ENCODE measurements at places on chromosomes 5 and 9.

DNA sequence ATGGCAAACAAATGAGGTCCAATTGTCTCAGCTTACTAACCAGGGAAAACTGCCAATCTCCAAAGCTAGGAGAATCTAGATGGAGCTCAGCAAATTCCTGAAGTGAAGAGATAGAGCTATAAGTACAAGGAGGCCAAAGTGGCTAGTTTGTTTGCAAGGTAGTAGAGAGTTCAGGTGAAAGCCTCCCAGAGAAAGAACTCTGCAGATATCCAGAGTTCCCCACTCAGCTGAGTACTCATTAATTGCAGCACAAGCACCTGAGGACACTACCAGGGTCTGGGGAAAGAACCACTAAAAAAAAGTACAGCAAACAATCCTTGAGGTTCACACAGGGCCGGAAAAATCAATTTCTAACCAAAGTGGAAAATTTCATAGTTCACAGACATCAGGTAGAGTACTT, 250.9 kb downstream of the TMEM232 start:
- DNase-seq: no peak

GRCh38 chr5:90055831-90056328, 353.7 kb downstream of the CETN3 start:
- no peak for DNase-seq

DNA sequence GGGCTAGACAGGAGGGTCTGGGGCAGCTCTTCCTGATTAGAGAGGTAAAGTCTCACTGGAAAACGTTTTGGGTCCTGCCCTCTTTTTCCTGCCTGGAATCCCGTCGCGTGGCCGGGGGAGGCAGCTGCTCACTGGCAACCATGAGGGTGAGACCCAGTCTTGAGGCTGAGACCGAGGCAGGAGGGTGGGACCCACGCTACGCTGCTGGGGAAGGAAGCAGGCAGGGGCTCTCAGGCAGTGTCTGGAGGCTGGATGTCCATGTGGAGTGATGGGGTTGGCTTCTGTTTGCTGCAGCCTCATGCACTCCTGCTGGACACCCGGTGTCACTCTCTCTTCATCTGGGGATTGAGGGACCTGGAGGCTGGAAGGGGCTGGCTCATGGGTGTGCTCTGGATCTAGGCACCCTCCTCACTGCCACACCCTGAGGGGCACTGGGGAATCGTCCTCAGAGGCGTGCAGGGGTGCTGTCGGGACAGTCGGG, 11.3 kb upstream of the SLC2A6 start:
- DNase-seq: no peak

- no peak for DNase-seq
Measured at GRCh38 chr5:74492230-74492629, 148.3 kb downstream of the ENC1 start.

GRCh38 chr5:59188419-59189225, 605.7 kb downstream of the RAB3C start:
- peak; percentile 63 for DNase-seq

DNA sequence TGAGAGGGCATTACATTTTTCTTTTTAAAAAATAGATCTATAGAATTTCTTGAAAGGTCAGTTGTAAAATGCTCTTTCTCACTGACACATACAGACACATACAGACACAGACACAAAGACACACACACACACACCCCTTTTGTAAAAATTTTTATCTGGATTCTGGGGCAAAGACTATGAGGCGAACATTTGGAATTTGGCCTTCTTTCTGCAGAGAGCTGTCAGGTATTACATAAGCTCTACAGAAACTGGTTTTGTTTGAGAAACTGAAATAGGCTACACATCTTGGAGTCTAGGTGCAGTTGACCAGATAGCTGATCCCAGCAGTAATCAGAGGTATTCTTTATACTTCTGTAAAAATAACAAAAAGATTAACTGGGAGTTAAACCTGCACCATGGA, 315.9 kb upstream of the RPS23 start:
- peak; percentile 4 for DNase-seq

- peak; percentile 35 for DNase-seq
Measured at GRCh38 chr9:105126226-105126625, 118.2 kb upstream of the SLC44A1 start.

DNA sequence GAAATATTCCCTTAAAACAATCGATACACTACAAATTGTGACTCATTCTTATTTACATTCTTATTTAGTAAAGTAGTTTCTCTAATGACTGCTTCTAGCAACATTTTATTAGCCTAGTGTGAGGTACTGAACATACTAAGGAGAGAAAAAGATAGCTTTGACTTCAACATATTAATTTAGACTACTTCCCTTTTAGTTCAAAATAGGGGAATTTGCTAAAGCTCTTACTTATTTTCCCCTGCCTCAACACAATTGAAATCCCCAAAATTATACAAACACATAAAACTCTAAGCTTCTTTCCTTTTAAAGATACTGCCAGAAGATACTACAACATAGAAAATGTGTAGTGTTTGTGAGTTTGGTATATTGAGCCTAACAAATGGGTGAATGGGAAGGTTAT, 55.2 kb downstream of the ANXA1 start:
- no peak for DNase-seq

- DNase-seq: no peak
Measured at GRCh38 chr5:103973669-103974068, 411.1 kb upstream of the NUDT12 start.

DNA sequence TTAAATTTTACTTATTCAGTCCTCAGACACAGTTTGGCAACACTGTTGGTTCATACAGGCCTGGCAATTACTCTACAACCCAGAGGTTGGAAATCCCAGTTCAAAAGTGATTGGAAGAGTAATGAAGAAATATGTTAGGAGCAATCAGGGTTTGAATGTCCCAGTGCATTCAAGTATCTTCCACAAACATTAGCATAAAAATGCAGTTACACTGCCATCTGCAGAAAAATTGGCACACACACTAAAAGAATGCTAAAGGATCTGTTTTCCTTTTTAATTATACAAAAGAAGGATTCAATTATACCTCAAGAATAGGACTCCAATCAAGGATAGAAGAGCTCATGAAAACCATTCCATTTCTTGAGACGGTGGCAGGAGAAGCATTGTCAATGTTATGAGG, 130.2 kb downstream of the DNAH5 start:
- DNase-seq: no peak

- no peak for DNase-seq
Measured at GRCh38 chr5:71719063-71719964, at the start of gene CARTPT. Gene CARTPT (plus strand): TSS chr5:71719275. CDS start chr5:71719294, 19 bp downstream.

DNA sequence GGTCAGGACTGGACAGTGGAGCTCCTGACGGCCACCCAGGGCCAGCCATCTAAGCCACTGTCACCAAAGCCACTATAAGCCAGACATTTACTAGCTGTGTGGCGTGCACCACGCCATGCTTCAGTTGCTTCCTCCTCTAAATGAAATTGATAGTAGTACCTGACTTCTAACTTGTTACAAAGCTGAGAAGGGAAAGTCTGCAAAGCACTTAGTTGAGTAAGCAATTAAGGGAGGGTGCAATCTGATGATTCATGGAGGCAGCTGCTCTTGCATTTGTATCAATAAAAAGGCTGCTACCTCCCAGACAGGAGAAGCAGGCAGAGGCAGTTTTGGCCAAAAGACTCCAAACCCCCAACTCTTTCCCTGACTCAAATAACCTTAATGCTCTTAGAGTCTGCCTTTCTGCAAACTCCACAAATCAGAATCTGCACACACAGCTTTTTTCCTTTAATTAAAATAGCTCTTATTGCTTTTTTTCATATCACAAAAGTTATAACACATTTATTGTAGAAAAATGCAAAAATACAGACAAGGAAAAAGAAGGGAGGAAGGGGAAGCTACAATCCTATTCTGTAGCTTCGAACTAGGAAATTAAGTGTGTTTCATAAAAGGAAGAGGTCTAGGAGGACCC, 19.3 kb upstream of the RAPGEF1 start:
- no peak for DNase-seq

GRCh38 chr5:106860398-106861044, 810.2 kb downstream of the EFNA5 start:
- no peak for DNase-seq

GRCh38 chr5:179974946-179975712, 67.4 kb upstream of the TBC1D9B start:
- peak; percentile 51 for DNase-seq

GRCh38 chr9:804026-804425, 37.5 kb upstream of the DMRT1 start:
- DNase-seq: no peak

DNA sequence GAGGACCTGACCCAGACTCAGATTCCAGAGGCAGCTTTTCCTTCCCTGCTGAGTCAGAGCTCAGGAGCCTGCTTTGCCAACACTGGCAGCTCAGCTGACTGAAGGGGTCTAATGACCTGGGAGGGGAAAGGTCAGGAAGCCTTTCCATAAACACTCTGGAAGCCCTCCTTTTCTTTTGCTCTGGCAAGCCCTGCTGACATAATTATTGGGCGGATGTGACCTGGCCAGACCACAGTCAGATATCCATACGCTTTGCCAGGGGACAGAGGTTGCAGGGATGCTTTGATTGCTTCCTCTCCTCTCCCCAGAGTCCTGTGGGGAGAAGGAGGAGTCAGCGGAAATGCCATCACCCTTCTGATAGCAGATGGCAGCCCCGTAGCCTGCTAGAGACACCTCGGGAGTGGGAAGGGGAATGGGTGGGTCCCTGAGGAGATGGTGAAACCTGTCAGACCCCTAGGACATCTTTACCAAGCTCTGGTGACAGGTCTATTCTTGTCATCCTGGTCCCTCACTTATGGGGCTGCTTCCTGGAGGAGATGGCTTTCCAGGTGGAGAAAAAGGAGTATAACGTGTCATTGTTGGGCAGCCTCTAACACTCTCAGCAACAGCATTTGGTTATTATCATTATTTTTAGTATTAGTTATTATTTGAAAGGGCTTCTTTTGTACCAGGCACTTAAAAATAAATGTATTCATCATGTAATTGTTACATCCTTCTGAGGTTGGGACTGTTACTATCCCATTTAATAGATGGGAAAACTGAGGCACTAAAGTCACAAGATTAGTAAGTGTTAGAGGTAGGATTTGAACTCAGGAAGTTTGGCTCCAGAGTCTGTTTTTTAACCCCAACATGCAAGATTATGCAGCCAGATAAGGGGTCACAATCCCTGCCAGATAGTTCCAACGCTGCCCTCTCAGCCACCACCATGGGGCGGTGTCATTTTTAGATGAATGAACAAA, 11.6 kb downstream of the COL27A1 start:
- no peak for DNase-seq

- no peak for DNase-seq
Measured at GRCh38 chr9:129863059-129863690, 27.9 kb downstream of the USP20 start.

GRCh38 chr5:73411936-73412596, 36.5 kb downstream of the FOXD1 start:
- no peak for DNase-seq

GRCh38 chr9:16258191-16258590, 612.3 kb downstream of the BNC2 start:
- DNase-seq: no peak

GRCh38 chr5:15495026-15495425, 5.0 kb upstream of the FBXL7 start:
- DNase-seq: no peak

DNA sequence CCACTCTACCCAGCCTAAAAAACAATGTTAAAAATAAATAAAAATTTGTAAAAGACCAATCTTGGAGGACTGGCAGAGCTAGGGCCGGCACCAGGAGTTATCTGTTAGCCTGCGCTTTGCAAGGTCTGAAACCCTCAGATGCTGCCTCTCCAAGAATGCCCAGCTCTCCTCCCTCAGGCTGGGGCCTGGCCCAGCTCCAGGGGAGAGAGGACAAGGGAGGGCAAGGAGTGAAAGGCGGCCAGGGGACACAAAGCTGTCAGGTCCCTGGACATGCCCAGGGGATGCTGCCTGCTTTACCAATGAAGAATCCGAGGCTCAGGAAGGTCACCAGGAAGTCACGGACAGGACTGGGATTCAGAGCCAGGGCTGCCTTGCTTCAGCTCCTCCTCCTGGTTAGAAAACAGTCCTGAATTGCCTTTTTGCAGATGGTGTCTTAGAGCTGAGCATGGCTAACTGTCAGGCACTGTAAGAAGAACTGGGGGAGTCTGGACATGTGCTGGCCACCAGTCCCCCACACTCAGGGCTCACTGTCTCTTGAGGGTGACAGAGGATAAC, 5.5 kb upstream of the N4BP3 start:
- DNase-seq: no peak

DNA sequence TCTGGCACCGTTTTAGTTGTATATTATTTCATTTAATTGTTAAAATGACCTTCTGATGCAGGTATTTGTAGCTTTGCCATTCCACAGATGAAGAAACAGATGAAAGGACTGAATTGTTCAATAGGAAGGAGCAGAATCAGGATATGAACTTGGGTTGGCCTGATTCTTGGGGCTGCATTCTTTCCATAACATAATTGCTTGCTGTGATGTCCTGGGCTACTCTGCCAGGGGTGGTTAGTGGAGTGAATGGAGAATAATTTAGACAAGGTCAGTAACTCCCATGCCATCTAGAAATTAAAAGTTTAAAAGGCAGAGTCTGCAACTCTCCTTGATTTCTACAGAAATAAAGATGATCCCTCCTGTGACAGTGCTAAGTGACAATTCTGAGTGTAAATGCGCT, 15.9 kb downstream of the TLR4 start:
- no peak for DNase-seq

DNA sequence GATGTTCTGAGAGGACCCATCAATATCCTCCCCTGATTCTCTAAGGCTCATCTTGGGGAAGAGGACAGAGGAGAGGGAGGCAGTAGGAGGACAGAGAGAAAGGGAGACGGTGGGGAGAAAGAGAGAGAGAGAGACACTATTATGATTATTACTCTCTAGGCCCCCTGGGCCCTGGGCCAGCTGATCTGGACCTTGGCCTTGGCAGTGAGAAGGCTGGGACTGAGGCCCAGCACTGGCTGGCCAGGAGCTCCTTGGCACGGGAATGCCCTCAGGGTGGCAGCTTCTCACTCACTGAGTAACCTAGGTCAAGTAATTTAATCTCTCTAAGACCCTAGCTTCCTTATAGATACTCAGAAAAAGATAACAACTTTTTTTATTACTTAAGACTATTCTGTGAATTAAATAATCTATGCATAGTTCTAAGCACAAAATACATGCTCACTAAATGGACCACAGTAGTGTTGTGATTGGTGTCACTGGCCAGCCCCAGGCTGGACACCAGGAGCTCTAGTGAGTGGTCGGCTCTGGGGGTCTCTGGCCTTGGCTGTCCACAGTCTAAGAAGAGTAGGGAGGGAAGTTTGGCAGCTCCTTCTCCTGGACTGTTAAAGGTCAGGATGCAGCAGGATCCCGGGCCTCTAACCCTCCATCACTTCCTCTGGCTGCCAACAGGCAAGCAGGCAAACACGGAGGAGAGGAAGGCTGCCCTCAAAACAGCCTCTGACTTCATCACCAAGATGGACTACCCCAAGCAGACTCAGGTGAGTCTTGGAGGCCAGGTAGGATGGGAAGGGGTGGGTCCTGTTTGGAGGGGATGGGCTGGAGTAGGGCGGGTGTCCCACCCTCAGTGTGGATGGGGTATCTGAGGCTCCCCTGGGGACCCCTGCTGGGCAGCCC, 50.0 kb downstream of the GSN start:
- peak; percentile 37 for DNase-seq

- DNase-seq: no peak
Measured at GRCh38 chr5:116564756-116565490, 9.7 kb downstream of the SEMA6A start.

- DNase-seq: no peak
Measured at GRCh38 chr9:21837501-21837900, 35.1 kb downstream of the MTAP start.

GRCh38 chr5:172939071-172939470, 20.2 kb upstream of the RPL26L1 start:
- no peak for DNase-seq

GRCh38 chr5:1281038-1281882, 13.6 kb downstream of the TERT start:
- no peak for DNase-seq
